ENCODE measurements at places on chromosomes 11 and 22.

- peak; percentile 51 for DNase-seq
Measured at GRCh38 chr11:108854346-108854745, 189.5 kb downstream of the DDX10 start.

DNA sequence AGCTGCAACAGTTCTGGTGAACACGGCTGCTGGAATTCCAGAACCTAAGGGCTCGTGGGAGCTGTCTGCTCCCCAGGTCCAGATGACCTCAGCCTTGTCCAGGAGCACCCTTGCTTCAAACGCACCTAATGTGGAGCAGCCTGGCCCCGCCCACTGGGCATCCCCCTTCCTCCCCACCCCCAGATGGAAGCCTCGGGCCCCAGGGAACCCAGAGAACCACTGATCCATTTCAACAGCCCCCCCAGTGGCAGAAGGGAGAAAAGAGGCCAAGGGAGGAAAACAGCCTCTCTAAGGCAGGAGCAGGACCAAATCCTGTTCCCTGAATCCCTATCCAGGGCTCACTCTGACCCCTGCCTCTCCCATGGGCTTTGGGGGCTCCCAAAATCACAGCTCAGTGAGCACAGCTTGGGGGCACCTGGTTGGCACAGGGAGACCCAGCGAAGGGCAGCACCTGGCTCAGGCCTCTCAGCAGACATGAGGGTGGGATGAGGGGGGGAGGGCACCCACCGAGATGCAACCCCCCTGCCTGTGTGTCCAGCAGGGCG is 1.2 kb downstream of the CYTH4 start:
- DNase-seq, result no peak

DNA sequence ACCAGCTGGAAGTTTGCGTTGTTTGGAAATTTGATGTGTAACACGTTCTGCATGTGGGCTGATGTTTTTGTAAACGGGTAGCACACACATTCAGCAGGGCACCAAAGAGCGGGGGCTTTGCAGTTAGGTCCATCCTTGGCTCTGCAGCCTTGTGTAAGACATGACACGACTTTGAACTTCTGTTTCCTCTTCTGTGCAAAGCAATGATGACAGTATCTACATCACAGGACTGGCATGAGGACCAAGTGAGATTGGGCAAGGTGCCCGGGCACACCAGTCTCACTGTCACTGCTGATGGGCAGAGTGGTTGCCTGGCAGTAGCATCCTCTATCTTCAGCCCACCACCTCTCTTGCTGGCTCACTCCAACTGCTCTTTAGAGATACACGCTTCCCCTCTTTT is 3.3 kb downstream of the TCN2 start:
- no peak for DNase-seq

GRCh38 chr11:34865261-34865660 is 50.9 kb downstream of the APIP start:
- no peak for DNase-seq

Data from GM12878 (cell line).